ENCODE measurements at places on chromosomes 7 and 10. TPM values are rescaled to one million over a fixed set of nuclear protein-coding genes. Genes with fewer than 3 reads are reported as not detected.

- no peaks in the 10 kb centered on the region for H3K36me3 ChIP-seq
- no peak overlapping the region for H3K27ac ChIP-seq
- H3K27me3 ChIP-seq = no peaks in the 10 kb centered on the region
These were observed 2.4 kb downstream of the TMEM72 start for GRCh38 chr10:44913350-44914081.

Gene POT1
- 14.1 TPM for total RNA-seq

- peaks cover 20% of the 10 kb centered on the region for H3K27me3 ChIP-seq
- no peak within 1 kb of the TSS for H3K27ac ChIP-seq
- H3K36me3 ChIP-seq = no peaks in the 10 kb centered on the region
- DNase-seq = peak; percentile 35
- peaks cover 17% of the 10 kb centered on the region for H3K4me1 ChIP-seq
These were observed at the start of gene ST8SIA6 for GRCh38 chr10:17454161-17455014. TSS of gene ST8SIA6 (minus strand) at chr10:17454595. CDS start at chr10:17454255, 340 bp downstream.

Gene BICC1
- total RNA-seq = 46.9 TPM

- H3K36me3 ChIP-seq = no peaks in the 10 kb centered on the region
- no peak overlapping the region for H3K4me3 ChIP-seq
- no peaks in the 10 kb centered on the region for H3K4me1 ChIP-seq
- no peak for DNase-seq
- 0 out of 2 replicates have a peak, but pooled peaks cover 4% of the 10 kb centered on the region for H3K27me3 ChIP-seq
These were observed 216.3 kb downstream of the RNLS start for GRCh38 chr10:88366772-88367171.

Gene PDE6C
- total RNA-seq = not detected

Gene AKR1C4
- total RNA-seq = not detected

GRCh38 chr10:73810735-73811465, 498 bp downstream of the NDST2 start:
- H3K27me3 ChIP-seq = no peaks in the 10 kb centered on the region
- H3K27ac ChIP-seq = peak overlapping the region; percentile 83
- peaks cover 7% of the 10 kb centered on the region for H3K4me1 ChIP-seq
- peak overlapping the region; percentile 94 for H3K4me3 ChIP-seq

- H3K27ac ChIP-seq = no peak overlapping the region
- DNase-seq = peak; percentile 27
- H3K36me3 ChIP-seq = peaks cover 17% of the 10 kb centered on the region
- no peaks in the 10 kb centered on the region for H3K27me3 ChIP-seq
These were observed 15.4 kb downstream of the CTBP2 start for GRCh38 chr10:125144693-125145623.

DNA sequence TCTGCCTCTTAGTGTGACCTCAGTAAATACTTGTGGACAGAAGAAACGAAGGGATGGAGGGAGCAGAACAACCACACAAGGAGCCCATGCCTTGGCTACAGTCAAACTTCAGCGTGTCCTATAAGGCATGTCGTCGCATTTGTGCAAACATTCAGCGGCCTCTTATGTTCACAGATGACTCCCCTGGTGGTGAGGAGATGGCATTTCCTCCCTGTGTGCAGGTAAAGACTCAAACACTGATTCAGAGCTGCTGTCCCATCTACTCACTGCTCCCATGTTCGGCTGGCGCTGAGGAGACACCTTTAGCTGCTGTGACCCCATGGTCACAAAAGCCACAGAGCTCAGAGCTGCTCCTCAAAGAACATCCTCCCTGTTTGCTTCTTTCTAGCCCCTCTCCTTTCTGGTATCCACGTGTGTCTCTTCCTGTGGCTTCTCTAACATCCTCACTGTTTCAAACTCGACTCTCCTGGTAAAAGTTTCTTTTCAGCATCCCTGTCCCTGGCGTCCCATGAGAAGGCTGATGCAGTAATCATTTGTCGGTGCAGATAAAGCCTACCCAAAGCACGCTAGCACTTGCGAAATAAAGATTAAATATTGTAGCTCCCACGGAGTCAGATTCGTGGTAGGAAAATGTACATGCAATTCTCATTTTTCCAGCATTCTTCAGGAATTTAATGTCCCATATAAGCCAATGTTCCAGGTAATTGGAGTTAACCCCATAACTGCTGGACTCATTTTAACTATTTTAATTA, 124.9 kb upstream of the NEBL start:
- no peaks in the 10 kb centered on the region for H3K4me1 ChIP-seq
- H3K27ac ChIP-seq = no peak overlapping the region
- no peak for DNase-seq
- H3K36me3 ChIP-seq = no peaks in the 10 kb centered on the region

Gene NPSR1
- not detected for total RNA-seq

GRCh38 chr10:100534726-100535125, 1.0 kb upstream of the HIF1AN start:
- H3K36me3 ChIP-seq = peaks cover 31% of the 10 kb centered on the region
- H3K27ac ChIP-seq = no peak overlapping the region
- H3K27me3 ChIP-seq = no peaks in the 10 kb centered on the region

DNA sequence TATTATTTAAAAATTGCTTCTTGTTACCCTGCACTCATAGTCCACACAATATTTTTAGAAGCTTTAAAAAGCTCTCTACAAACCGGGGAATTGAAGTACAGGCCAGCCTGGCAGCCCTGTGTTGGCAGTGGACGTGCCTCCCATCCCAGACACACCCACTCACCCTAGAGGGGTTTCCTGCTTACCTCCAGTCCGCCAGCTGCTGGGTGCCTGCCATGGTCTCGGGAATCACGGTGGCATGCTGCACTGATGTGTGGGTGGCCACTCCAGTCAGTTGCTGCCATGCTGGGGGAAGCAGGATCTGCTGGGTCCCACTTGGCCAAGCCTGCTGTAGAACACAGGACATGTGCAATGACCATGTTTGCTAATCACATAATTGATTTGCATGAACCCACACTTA, 80.4 kb downstream of the CLEC2L start:
- no peak overlapping the region for H3K27ac ChIP-seq
- H3K36me3 ChIP-seq = peaks cover 56% of the 10 kb centered on the region
- no peaks in the 10 kb centered on the region for H3K4me1 ChIP-seq

GRCh38 chr10:74329873-74330272, 178.9 kb downstream of the ADK start:
- H3K27ac ChIP-seq = no peak overlapping the region
- H3K27me3 ChIP-seq = no peaks in the 10 kb centered on the region
- no peak overlapping the region for H3K4me3 ChIP-seq
- no peak for DNase-seq
- H3K36me3 ChIP-seq = no peaks in the 10 kb centered on the region

DNA sequence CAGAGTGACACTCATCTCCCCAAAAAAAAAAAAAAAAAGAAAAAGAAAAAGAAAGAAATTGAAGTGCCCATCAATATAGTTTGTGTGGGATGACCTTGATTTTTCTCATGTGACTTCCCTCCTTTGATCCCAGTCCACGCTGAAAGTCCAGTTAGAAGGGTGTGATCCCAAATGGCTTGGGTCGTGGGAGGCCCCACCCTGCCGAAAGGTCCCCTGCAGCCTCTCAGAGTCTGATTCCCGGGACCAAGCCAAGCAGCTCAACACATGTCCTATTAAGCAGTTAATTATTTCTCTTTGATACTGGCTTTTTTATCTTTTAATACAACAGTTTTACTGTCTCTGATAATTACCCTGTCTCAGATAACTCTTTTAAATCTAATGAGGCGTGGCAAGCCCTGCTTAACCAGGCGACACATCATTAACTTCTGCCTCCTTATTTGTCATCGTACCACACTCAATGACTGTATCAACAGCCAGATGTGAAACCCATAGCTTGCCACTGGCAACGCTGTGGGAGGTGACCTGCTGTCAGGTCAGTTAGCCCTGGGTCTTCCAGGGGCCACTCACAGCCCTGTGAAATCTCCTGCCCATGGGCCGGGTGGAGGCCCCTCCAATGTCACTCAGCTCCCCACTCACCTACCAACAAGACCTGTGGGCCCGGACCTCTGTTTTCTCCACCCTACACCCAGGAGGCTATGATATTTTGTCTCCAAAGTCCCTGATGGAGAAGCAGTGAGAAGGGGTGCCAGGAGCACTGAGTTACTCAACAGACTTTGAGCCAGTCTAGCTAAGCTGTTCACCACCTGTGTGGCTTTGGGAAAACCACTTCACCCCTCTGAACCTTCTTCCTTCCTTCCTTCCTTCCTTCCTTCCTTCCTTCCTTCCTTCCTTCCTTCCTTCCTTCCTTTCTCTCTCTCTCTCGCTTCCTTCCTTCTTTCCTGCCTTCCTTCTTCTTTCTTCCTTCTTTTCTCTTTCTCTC, 110.0 kb upstream of the SFMBT2 start:
- DNase-seq = no peak
- H3K27ac ChIP-seq = no peak overlapping the region
- no peaks in the 10 kb centered on the region for H3K36me3 ChIP-seq

- DNase-seq = no peak
- no peak overlapping the region for H3K4me3 ChIP-seq
- H3K27me3 ChIP-seq = no peaks in the 10 kb centered on the region
- peaks cover 69% of the 10 kb centered on the region for H3K4me1 ChIP-seq
- H3K36me3 ChIP-seq = no peaks in the 10 kb centered on the region
- H3K27ac ChIP-seq = peak overlapping the region; percentile 76
These were observed 13.7 kb upstream of the CPA1 start for GRCh38 chr7:130366564-130366963.

- H3K4me3 ChIP-seq = no peak overlapping the region
- peaks cover 5% of the 10 kb centered on the region for H3K27me3 ChIP-seq
- DNase-seq = no peak
- 0 out of 2 replicates have a peak, but pooled peaks cover 9% of the 10 kb centered on the region for H3K4me1 ChIP-seq
These were observed 91.5 kb downstream of the XPNPEP1 start for GRCh38 chr10:109831846-109832245.

Gene RET
- not detected for total RNA-seq

Gene PNLIPRP1
- total RNA-seq = not detected

GRCh38 chr7:13235436-13235835, 548.0 kb downstream of the ARL4A start:
- no peaks in the 10 kb centered on the region for H3K36me3 ChIP-seq
- H3K4me1 ChIP-seq = no peaks in the 10 kb centered on the region
- DNase-seq = no peak
- H3K4me3 ChIP-seq = no peak overlapping the region
- H3K27me3 ChIP-seq = no peaks in the 10 kb centered on the region

DNA sequence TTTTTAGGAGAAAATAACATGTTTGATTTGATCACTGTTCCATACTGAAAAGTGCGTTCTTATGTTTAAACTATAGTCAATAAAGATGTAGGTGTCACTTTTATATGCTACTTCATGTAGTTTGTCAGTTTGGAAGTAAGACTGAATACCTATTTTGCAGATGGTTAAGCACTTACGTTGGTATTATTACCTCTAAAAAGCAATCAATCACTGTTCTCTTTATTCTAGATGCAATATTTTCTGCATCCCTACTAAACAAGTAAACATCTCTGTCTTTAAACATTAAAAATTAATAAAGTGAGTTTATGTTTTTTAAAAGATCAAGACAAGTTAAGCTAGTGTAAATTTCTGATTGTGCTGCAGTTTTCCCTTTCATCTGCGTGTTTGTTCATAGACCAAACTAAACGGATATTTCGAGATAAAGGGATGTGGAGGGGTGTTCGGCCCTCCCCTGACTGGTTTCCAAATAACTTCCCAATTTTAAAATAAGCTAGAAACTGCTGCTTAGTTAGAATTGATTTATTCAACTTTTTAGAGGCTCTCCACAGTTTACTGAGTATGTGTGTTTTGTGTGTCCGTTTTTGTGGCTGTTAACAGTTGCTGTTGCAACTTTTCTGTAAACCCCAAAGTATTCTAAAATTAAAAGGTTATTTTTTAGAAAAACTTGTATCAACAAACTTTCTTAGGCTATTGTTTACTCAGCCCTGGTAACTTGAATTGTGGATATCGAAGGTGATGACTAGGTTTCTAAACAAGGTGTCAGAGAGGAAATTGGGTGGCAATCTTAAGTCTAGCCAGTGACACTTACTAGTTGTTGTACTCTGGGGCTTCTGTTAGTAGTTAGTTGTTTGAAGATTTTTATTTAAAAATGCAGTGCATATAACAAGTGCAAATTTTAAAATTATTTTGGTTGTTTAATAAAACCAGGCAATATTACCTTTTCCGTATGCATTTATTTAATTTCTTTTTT, 974 bp downstream of the KIF11 start:
- no peaks in the 10 kb centered on the region for H3K27me3 ChIP-seq
- H3K27ac ChIP-seq = peak overlapping the region; percentile 95
- no peak for DNase-seq
- peak overlapping the region; percentile 67 for H3K4me3 ChIP-seq
- peaks cover 30% of the 10 kb centered on the region for H3K4me1 ChIP-seq

Gene OR2A12
- total RNA-seq = not detected

DNA sequence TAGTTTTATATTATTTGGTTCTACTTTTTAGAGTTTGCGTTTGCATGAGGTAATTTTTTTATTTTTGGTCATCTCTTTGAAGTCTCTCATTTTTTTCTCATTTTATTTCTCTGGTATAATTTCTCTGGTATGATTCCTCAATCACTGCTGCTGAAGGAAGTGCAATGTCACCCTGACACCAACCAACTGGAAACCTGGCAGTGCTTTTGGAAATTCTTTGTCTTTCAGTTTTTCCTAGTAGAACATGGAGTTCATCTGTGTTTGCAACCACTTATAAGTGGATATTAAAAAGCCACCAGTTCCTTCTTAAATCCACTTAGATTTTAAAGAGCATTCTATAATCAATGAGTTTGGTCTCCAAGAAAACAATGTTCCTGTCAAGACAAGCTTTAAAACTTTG, 291.8 kb downstream of the PRKG1 start:
- H3K4me3 ChIP-seq = no peak overlapping the region
- H3K4me1 ChIP-seq = no peaks in the 10 kb centered on the region

- H3K36me3 ChIP-seq = no peaks in the 10 kb centered on the region
- H3K4me1 ChIP-seq = no peaks in the 10 kb centered on the region
- no peak for DNase-seq
- H3K4me3 ChIP-seq = no peak overlapping the region
- peaks cover 29% of the 10 kb centered on the region for H3K27me3 ChIP-seq
These were observed 43.9 kb downstream of the STK32C start for GRCh38 chr10:132263866-132264265.

- no peaks in the 10 kb centered on the region for H3K4me1 ChIP-seq
- DNase-seq = no peak
- H3K36me3 ChIP-seq = no peaks in the 10 kb centered on the region
- no peaks in the 10 kb centered on the region for H3K27me3 ChIP-seq
- no peak overlapping the region for H3K27ac ChIP-seq
These were observed 75.0 kb upstream of the HECTD2 start for GRCh38 chr10:91335147-91335546.
